Sigmoid colon (tissue), 7 donors: ENCODE measurements at places on chromosomes 6 and 20. TPM values are rescaled to one million over a fixed set of nuclear protein-coding genes. Genes with fewer than 3 reads are reported as not detected.

The CGA gene
- not detected for total RNA-seq

The PAX1 gene
- total RNA-seq, result under 0.01 TPM

The PCSK2 gene
- total RNA-seq, result 2.8 TPM

The RAB44 gene
- total RNA-seq, result not detected

DNA sequence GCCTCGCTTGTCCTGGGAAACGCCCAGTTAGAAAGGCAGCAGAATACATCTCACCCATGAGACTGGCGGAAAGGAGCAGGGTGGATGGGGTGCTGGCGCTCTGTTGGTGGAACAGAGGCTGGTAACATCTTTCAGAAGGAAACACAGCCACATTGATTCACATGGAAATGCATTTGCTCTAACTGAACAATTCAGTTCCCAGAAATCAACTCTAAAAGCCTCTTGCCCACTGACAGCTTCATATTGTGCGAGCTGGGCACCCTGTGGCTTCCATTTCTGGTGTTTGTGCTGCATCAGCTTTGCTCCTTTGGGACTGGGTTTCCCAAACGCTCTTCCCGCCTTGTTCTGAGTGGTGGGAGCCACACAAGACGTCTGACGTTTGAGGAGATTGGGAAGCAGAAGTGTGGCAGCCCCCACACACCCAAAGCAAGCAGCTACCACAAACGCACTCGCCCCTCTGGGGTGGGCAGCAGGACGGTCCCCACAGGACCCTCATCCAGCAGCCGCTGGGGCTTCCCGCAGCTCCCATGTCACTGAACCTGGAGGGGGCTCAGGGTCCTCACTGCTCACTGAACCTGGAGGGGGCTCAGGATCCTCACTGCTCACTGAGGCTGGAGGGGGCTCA lies 229.5 kb downstream of the ERMARD start:
- no peak overlapping the region for H3K4me3 ChIP-seq
- no peak overlapping the region for H3K27ac ChIP-seq
- no peaks in the 10 kb centered on the region for H3K27me3 ChIP-seq

- H3K4me3 ChIP-seq, result no peak overlapping the region
- H3K4me1 ChIP-seq, result peaks cover 17% of the 10 kb centered on the region
- H3K27me3 ChIP-seq, result no peaks in the 10 kb centered on the region
- DNase-seq, result no peak
These were observed 129.1 kb upstream of the DOK5 start for GRCh38 chr20:54346276-54346675.

DNA sequence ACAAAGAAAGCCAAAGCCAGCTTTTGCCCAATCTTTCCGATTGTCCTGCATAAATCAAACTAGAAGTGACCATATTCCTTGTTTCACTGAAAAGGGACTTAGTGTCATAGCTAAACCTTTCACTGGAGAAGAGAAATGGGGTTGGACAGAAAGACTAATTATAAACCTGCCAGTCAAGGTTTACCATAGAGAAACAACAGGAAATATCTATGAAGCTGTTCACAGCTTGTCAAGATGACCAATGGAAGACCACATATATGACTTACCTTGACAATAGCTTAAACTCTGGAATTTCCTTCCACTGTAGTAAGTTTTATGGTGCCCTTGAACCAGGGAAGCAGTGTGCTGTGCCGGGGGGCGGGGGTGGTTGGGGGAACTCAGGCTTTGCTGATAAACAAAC lies 107.7 kb upstream of the PHACTR1 start:
- H3K4me1 ChIP-seq, result no peaks in the 10 kb centered on the region
- H3K36me3 ChIP-seq, result no peaks in the 10 kb centered on the region
- H3K27me3 ChIP-seq, result no peaks in the 10 kb centered on the region
- H3K4me3 ChIP-seq, result no peak overlapping the region
